ENCODE measurements at places on chromosomes 2 and 18.

DNA sequence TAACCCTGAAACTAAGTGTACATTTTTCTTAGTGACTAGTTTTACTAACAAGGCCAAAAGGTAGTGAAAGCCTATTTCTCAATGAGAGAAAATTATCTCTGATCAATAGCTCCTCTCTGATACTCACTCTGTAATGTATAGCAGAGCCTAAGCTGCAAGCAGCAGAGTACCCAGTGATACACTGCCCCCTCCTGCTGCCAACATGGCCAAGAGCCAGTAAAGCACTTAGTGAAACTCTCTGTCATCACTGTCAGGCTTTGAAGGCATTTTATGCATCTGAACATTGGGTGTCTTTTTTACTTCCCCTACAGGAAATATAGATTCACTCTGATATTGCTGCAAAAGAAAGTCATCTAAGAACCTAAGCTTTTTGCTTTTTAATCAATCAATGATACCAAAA, 784.1 kb upstream of the CDH7 start:
- no peaks in the 10 kb centered on the region for H3K36me3 ChIP-seq
- H3K4me3 ChIP-seq: no peak overlapping the region
- no peaks in the 10 kb centered on the region for H3K27me3 ChIP-seq

DNA sequence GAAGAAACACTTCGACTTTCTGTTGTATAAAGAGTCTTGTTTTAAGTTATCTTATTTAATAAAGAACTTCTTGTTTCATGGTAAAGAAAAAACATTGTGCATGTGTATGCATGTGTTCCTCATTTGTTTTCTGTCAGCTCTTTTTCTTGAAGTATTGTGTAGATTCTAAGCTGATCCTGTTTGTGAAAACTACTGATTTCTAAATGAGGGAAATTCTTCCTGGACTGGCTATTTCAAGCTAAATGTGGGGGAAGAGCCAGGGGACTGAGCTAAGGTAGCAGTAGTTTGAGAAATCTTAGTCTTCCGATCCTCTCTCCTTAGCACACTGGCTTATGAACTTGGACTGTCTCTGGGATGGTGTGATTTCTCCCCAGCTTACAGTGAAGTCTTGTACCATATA, 56.4 kb upstream of the RBMS1 start:
- DNase-seq: no peak
- H3K27ac ChIP-seq: no peak overlapping the region
- no peak overlapping the region for H3K4me3 ChIP-seq
- no peaks in the 10 kb centered on the region for H3K36me3 ChIP-seq
- H3K4me1 ChIP-seq: peaks cover 5% of the 10 kb centered on the region

- no peaks in the 10 kb centered on the region for H3K27me3 ChIP-seq
- H3K4me3 ChIP-seq: no peak overlapping the region
- peaks cover 8% of the 10 kb centered on the region for H3K36me3 ChIP-seq
- no peak overlapping the region for H3K27ac ChIP-seq
Measured at GRCh38 chr2:143241403-143242088, 112.3 kb downstream of the ARHGAP15 start.

GRCh38 chr2:3254442-3254941, 123.1 kb downstream of the EIPR1 start:
- no peak overlapping the region for H3K27ac ChIP-seq
- peaks cover 18% of the 10 kb centered on the region for H3K36me3 ChIP-seq
- H3K27me3 ChIP-seq: no peaks in the 10 kb centered on the region
- peaks cover 8% of the 10 kb centered on the region for H3K4me1 ChIP-seq

GRCh38 chr2:241499146-241499965, 9.0 kb downstream of the STK25 start:
- no peaks in the 10 kb centered on the region for H3K27me3 ChIP-seq
- no peak overlapping the region for H3K4me3 ChIP-seq
- H3K27ac ChIP-seq: no peak overlapping the region
- no peak for DNase-seq
- no peaks in the 10 kb centered on the region for H3K4me1 ChIP-seq

GRCh38 chr2:24872344-24873115, 47.5 kb downstream of the ADCY3 start:
- no peaks in the 10 kb centered on the region for H3K27me3 ChIP-seq
- no peaks in the 10 kb centered on the region for H3K4me1 ChIP-seq
- H3K36me3 ChIP-seq: peaks cover 2% of the 10 kb centered on the region
- DNase-seq: no peak

- no peak for DNase-seq
- peak overlapping the region; percentile 3 for H3K27ac ChIP-seq
- H3K36me3 ChIP-seq: peaks cover 10% of the 10 kb centered on the region
- no peaks in the 10 kb centered on the region for H3K27me3 ChIP-seq
- no peak overlapping the region for H3K4me3 ChIP-seq
Measured at GRCh38 chr2:158637357-158637756, 157.8 kb upstream of the DAPL1 start.

- H3K27ac ChIP-seq: no peak overlapping the region
- no peak for DNase-seq
- H3K4me1 ChIP-seq: no peaks in the 10 kb centered on the region
- no peak overlapping the region for H3K4me3 ChIP-seq
Measured at GRCh38 chr18:74892066-74892627, 294.5 kb downstream of the ZNF407 start.

- peaks cover 15% of the 10 kb centered on the region for H3K4me1 ChIP-seq
- peak overlapping the region; percentile 70 for H3K4me3 ChIP-seq
- DNase-seq: peak; percentile 11
- peak overlapping the region; percentile 88 for H3K27ac ChIP-seq
- peaks cover 12% of the 10 kb centered on the region for H3K36me3 ChIP-seq
- no peaks in the 10 kb centered on the region for H3K27me3 ChIP-seq
Measured at GRCh38 chr2:190551928-190552327, 17.4 kb upstream of the NEMP2 start.

- DNase-seq: no peak
- H3K27me3 ChIP-seq: peaks cover 21% of the 10 kb centered on the region
- no peaks in the 10 kb centered on the region for H3K36me3 ChIP-seq
- no peak overlapping the region for H3K27ac ChIP-seq
- peaks cover 11% of the 10 kb centered on the region for H3K4me1 ChIP-seq
Measured at GRCh38 chr2:202031246-202031951, 2.3 kb upstream of the FZD7 start.

- H3K4me1 ChIP-seq: no peaks in the 10 kb centered on the region
- H3K27ac ChIP-seq: no peak overlapping the region
- no peak for DNase-seq
- H3K36me3 ChIP-seq: no peaks in the 10 kb centered on the region
Measured at GRCh38 chr2:221676566-221677172, 104.6 kb upstream of the EPHA4 start.

DNA sequence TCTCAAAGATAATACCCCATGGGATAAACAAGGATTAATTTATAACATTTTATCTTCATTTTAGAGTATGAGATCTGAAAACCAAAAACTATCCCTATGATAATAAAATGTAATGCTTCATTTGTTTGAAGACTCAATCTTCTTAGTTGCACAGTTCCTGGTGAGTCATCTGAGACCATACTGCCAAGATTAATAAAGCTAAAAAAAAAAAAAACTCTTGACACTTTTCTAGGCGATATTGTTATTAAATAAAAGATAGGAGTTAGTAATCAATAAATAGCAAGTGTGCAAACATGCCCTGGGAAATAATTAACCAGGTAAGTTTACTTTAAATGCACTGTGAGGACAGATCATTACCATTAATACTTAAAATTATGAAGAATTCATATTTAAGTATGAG, 83.9 kb downstream of the RPE start:
- no peaks in the 10 kb centered on the region for H3K36me3 ChIP-seq
- H3K4me3 ChIP-seq: no peak overlapping the region
- DNase-seq: no peak
- H3K27me3 ChIP-seq: no peaks in the 10 kb centered on the region
- H3K27ac ChIP-seq: no peak overlapping the region

DNA sequence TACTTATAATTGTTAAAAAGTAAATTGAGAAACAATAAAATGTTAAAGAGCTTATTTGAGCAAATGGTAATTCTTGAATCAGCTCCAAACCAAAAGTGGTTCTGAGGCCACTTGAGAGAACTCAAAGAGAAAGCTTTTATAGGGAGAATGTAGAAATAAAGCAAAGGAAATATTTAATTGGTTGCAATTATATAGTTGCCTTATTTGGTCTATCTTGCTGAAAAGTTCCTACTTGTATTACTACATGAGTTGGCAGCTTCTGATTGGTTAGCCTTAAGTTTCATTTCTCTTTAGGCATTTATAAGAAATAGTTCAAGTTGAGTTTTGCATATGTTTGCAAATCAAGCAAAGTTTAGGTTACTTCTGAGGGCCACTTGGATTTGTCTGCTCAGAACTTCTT, 38.1 kb downstream of the SCN2A start:
- H3K27ac ChIP-seq: peak overlapping the region; percentile 30
- H3K4me3 ChIP-seq: no peak overlapping the region
- H3K4me1 ChIP-seq: peaks cover 20% of the 10 kb centered on the region
